ENCODE measurements at places on chromosomes 16 and 17.

DNA sequence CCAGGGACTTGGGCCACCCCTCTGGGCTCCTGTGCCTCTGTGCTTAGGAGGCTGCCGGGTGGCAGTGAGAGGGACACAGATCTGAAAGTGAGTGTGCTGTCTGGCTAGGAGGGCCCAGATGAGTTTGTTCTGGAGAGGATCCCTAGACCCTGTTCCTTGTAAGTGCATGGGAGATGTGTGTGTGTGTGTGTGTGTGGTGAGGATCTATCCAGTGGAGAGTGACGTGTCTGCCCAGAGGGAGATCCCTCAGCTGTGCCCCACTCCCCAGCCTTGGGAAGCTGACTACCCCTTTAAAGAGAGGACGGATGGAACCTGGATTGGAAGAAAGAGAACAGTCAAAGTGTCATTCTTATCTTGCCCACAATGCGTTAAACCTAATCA, 25.5 kb upstream of the CDC42EP4 start:
- DNase-seq: no peak

DNA sequence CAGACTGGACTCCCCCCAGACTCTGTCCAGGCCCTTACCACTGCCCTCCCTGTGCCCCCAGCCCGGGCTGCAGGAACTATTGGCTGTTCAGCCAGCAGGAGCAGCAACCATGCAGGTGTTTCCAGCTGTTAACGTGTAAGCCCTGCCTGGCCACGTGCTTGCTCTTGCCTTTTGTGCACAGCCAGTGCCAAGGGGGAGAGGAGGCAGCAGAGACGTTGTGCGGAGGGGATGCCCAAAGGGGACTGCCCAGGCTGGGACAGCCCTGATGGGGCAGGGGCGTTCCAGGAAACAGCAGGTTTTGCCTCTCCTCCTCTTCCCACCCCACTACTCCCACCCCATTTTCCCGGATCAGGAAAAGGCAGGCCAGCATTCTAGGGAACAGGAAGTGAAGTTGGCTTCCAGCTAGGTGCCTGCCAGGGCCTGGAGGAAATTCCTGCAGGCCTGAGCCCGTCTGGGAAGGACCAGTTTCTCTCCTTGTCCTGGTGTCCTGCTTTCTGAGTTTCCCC, 16.7 kb upstream of the LASP1NB start:
- DNase-seq: no peak

GRCh38 chr16:66886321-66886720, 6.0 kb downstream of the PDP2 start:
- no peak for DNase-seq

DNA sequence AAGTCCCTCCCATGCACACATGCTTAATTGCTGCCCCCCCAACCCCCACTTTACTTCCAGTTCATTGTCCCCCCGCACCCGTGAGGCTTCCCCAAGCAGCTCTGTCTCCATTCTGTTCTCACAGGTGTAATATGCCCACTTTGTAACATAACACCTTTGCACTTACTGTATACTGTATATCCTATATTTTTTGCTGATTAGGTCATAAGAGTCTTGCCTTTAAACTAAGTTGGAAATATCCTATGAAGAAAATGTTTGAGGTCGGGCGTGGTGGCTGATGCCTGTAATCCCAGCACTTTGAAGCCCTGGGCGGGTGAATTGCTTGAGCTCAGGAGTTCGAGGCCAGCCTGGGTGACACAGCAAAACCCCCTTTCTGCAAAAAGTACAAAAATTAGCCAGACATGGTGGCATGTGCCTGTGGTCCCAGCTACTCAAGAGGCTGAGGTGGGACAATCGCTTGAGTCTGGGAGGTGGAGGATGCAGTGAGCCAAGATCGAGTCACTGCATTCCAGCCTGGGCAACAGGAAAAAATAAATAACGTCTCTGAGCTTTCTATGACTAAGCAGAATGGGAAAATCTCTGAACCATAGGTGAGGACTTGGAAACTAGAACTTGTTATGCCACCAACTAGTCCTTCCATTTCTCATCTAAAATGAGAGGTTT, 76.1 kb downstream of the TNRC6C start:
- DNase-seq: no peak

DNA sequence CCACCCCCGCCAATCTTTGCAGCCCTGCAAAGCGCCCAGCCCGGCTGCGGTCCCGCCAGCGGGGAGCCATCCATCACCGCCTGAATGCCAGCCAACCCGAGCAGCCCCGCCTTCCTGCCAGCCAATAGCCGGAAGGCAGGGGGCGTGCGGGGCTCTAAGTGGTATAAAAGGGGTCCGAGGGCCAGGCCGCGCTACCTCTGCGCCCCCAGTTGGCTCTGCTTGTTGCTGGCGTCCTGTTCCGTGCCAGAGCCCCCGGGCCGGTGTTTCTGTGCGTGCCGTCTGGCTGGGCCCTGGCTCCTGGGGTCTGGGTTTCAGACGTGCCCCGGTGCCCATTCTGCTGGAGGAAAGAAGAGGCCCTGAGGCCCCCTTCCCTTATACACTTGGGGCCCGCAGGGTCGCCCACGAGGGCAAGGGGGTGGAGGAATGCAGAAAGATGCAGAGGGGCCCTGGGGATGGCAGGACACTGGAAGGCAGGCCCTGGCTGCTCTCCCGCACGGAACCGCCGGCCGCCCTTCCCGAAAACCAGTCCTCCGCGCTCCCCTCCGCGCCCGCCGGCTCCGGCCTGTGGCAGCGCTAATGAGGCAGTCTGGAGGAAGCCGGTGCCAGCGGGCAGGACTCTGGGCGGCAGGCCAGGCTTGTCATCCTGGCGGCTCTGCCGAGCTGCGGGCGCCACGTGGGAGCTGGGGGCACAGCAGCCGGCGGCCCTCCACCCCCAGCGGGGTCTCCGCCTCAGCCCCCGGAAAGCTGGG, 14.0 kb downstream of the COPZ2 start:
- DNase-seq: no peak

GRCh38 chr17:50697663-50698272, 9.9 kb downstream of the ANKRD40 start:
- no peak for DNase-seq

DNA sequence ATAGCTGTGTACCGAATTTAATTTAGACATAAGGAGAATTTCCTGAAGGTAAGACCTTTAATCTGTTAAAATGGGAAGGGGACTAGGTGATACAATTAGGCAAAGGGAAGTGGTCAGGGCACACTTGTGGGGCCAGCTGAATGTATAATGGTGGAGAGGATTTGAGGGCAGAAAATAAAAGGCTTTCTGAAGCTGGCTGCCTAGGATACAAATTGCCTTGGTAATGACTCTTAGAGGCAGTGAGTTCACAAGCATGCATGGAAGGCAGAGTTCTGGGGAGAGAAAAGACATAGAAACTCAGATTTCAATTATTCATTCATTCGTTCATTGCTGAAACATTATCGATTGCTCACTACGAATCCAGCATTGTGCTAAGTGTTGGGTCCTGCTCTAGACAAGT, 12.4 kb upstream of the NFAT5 start:
- no peak for DNase-seq

GRCh38 chr16:68910051-68910450, 66.7 kb downstream of the TANGO6 start:
- no peak for DNase-seq

DNA sequence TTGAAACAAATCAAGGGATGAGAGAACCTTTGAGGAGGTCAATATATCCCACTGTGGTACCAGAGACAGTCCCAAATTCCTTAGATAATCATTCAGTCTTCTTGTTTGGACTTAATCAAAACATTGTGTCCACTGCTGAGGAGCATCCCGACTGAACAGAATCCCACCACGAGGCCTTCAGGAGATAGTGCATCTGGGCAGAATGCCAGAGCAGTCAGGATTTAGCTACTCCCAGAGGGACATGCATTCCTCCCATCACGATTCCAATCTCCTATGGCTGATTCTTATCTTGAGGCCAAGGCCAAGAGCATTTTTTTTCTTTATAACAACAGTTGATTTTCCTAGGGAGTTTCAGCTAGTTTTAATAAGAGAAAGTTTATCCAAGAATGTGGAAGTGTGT, 87.4 kb upstream of the COX10 start:
- DNase-seq: no peak

GRCh38 chr17:55969562-55970324, 183.5 kb upstream of the ANKFN1 start:
- DNase-seq: no peak

DNA sequence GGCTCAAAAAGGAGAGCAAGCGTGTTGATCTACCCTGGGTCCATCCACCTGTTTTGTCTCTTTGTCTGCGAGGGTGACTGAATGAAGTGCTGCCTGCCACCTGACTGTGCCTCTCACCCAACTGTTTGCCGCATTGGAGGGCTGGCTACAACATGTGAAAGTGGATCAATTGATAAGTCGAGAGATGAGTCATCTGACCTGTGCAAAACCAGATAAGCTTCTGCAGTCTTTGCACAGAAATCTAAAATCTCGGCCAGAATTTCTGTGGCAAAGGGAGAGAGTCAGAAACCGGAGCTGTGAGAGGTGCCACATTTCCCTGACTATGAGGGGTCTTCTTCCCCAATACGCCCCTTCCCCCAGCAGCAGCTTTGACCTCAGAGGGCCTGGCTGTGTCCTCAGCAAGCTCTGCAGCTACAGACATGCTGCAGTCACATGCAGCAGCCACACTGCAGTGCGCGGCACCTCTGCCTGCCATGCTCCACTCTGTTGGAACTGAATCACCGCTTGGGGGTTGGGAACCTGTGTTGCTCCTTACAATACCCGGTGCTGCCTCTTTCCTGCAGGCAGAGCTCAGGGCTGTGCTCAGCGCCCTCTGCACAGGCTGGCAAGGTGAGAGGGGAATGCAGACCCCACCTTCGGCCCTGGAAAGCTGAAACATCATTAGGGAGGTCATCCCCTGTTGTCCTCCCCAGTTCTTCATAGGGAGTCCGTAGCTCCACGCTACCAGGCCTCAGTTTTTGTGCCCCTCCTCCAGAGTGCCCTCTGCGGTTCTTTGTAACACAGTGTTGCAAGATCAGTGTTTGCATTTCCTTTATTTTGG, 16.2 kb upstream of the HAS3 start:
- DNase-seq: no peak

DNA sequence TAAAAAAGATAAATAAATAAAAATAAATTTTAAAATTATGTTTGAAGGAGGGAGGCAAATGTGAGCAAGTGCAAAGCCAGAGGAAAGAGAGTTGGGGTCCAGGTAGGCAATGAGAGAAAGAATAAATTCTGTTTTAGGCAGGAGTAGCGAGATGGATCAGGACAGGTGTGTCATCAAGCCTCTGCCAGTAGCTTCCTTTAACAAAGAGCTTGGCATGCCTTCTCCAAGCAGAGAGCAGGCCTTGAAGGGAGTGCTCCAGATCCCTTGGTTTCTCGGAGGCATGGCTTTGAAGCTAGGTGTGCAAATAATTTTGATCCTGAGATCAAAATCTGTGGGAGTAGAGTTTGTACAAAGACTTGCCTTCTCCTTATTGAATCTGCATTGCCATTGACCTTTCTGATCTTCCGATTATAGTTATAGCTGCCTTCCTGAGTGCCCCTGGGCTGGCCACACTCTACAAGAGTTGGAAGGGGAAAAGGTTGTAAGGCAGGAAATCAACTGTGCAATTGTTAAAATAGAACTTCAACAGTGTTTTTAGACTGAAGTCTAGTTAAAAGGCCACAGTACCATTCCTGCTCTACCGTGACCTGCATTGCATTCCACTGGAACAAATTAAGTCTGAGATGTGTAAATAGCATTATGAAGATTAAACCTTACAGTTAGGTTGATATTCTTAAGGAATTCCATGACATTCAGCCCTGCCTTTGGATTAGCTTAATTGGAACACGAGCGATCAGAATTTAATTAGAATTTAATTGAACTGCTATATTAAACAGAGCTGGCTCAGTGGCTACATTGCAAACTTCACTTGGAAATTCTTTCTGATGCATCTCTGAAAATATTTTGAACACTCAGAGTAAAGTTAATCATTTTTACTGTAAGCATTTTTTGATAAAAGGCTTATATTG, 33.7 kb downstream of the IQCK start:
- no peak for DNase-seq

DNA sequence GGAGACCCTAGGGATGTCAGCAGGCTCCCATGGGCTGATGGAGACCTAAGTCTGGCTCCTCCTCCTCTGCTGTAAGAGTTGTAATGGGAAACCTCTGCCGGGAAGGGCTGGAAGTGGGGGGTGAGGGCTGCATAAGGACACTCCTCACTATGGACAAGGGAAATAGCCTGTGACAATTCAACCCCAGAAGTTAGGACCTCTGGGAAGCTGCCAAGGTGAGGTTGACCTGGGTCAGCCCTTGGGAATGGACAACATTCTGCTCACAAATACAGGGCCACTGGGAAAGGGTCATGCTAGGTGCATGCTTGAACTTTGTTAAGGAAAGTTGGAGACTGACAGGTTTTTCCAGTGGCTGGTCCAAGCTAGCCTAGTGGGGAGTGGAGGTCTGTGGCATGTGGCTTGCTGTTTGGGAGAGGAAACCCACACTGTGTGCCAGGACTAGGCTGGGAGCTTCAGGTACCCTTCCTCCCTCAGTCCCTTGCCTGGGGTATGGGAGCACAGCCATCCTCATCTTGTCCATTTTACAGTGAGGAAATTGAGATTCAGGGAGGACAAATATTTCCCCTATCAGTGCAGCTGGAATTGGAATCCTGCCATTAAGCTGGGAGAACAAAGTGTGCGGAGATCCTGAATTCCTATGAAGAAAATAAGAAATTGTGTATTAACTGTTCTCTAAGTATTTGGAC, 190.4 kb downstream of the SALL1 start:
- no peak for DNase-seq

Data from AG09309 (cell line).